ENCODE measurements at places on chromosomes 4 and X.

DNA sequence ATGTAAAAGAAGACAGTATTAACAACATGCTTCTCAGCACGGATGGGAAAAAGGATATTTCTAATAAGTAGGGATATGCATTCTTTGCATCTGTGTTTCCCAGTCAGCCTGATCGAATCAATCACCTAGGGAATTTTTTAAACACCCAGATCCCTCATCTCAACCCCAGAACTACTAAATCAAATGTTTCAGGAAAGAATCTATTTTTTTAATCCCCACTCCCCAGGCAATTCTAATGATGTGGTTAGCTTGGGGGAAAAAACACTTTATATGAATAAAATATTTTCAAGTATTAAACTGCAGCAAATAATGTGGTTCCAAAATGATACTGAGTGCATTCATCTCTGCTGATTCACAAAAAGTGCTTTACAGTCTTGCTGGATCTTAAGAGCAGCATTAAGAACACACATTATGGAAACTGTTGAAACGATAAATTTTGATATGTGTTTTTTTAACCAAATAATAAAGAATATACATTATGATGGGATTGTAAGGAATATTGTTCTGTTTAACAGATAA, 68.7 kb upstream of the GUCY1A1 start:
- no peak for DNase-seq

DNA sequence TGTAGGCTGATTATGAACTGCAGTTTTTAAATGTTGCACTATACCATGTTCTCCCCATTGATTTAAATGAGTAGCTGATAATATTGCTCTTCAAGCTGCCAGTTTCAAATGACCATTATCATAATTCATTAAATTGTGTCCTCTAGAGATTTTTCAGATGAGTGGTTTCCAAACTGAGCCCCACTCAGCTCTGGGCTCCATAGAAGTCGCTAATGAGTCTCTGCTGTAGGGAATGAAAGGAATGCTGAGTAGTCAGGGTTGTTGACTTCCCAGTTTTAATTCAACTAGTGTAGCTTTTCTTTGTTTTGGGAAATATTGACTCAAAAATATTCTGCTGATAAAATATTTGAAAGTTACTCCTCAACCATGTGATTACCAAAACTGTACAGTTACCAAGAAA, 1081.1 kb downstream of the ARAP2 start:
- no peak for DNase-seq

DNA sequence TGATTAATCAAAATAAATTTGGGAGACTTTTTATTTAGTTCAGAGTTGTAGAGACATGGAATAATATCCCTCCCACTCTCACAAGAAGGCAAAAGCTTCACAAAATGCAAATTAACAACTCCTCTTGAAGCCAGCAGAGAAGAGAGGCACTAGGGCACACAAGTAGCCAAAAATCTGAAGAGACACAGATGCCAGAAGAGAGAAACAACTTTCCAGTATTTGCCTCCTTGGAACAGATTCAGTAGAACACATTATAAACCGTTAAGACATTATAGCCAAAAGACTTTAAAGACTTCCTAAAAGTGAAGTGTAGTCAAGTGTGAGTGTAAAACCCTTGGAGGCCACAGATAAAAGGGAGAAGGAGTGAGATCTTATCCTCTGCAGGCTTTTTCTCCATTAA, 1024.9 kb upstream of the ADGRL3 start:
- DNase-seq, result no peak

- DNase-seq, result no peak
These were observed 324.8 kb upstream of the INTU start for GRCh38 chr4:127307996-127308395.

DNA sequence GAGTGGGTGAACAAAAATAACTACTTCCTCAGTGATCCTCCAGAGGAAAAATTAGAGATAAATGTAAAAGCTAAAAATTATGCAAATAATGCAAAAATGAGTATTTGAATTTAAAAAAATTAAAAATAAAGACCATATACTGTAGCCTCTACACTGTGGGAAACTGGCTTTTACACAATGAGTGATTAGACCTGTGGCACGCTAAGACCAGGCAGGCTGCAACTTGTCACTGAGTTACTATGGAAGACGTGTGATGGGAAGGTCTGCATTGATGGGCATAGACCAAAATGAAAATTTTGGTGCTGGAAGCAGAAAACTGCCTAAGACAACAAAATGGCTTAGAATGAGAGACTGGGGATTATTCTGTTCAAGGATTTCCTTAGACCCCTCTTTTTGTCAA, 30.2 kb downstream of the BTC start:
- no peak for DNase-seq

DNA sequence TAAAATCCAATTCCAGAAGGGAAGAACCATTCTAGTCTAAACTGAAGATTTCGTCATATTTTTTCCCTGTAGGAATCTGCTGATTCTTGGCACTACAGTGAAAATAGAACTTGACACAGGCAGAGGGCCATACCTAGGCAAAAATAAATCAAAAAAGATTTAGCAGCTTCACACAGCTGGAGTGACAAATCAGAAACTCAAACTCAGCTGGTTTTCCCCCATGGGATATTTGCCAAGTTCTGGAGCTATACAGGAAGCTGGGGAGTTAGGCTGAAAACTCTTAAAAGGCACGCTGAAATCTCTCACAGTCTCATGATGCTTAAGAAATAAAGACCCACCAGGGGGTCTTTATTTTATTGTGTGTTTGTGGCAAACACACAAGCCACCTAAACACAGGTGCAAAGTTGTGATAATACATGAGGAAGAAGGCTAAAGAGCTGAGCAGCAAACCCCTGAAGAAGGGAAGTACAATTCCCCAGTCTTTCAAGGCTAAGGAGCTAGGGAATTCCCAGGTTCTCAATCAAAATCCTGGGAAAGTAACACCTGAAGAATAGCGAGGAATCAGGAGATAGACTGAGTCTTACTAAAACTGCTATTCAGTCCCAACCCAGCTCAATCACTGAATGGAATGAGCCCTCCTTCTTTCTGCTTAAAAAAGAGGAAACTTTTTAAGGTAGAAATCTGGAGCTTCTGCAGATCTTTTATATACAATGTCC, 32.1 kb upstream of the BEND2 start:
- DNase-seq, result peak; percentile 3
